ENCODE measurements at places on chromosomes 12 and 14.

- no peak for DNase-seq
These were observed 64.5 kb downstream of the MED13L start for GRCh38 chr12:116213014-116213413.

- no peak for DNase-seq
These were observed 32.3 kb downstream of the DDX51 start for GRCh38 chr12:132111654-132112304.

DNA sequence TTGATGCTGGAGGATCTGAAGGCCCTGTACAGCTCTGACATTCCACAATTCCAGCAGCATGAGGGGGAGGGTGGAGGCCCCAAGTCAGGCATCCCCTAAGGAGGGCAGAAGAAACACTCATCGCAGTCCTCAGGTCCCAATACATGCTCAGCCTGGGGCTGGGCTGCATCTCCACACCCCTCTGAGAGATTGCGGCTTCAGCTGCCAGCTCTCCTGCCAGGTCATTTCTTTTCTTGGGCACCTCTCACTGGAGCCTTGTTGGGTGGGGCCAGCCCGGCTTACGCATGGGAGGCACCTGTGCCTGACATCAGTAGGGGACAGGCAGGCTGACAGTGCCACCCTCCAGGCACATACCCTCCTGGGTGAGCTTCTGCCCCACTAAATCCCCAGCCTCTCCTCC is 89.8 kb downstream of the DICER1 start:
- no peak for DNase-seq

DNA sequence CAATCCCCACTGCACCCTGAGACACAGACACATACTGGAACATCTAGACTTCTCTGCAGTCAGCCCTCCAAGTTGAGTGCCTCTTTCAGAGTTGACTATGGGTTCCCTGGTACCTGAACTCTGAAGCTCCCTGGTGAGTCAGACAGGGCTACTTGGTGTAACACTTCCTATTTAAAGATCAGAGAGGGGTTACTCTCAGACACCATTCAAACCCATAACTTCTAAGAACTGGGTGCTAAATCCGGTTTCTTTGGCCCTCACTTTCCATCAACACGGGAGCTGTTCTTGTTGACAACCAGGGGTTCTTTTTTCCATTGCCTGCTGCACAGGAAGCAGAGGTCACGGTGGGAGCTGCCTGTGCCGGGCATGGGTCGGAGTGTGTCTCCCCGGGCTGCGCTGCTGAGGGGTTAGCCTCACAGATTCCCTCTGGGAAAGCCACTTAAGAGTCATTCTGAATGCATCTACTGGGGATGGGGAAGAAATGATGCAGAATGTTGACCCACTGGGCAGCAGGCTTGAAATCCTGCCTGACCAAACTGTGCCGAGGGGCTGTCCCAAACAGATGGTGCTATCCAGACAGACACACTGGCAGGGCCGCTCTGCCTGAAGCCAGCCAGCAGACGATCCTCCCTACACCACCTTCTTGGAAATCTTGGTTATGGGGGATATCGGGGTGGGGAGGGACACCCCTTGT is 74.1 kb downstream of the PITPNM2 start:
- peak; percentile 23 for DNase-seq

- no peak for DNase-seq
These were observed 32.4 kb downstream of the TPCN1 start for GRCh38 chr12:113253532-113254285.

GRCh38 chr12:3168223-3169221 is 91.3 kb downstream of the TSPAN9 start:
- DNase-seq = no peak

GRCh38 chr14:96727073-96727472 is 70.1 kb upstream of the VRK1 start:
- DNase-seq = no peak

- no peak for DNase-seq
These were observed 458.8 kb downstream of the GLT1D1 start for GRCh38 chr12:129312048-129312447.

- no peak for DNase-seq
These were observed 223.2 kb upstream of the RTL1 start for GRCh38 chr14:101126731-101127130.

DNA sequence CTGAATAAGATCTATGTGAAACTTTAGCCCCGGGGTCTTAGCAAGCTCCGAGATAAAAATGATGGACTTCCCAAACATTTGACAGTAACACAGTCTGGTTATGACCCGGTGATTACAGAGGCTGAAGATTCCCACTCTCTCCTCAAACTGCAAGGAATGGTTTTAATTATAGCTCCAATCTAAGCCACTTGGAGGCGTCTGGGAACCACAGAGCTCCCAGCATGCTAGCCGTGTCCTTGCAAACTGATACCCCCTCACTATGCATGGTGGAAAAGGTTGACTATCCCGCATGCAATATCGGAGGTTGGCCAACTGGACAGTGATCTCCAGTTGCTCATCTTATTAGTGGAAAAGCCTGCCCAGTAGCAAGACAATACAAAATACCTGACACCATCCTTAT is 76.5 kb upstream of the GRIN2B start:
- no peak for DNase-seq

Data from central memory CD4-positive, alpha-beta T cell (primary cell).